ENCODE measurements at places on chromosomes 4 and X. TPM values are rescaled to one million over a fixed set of nuclear protein-coding genes. Genes with fewer than 3 reads are reported as not detected.

DNA sequence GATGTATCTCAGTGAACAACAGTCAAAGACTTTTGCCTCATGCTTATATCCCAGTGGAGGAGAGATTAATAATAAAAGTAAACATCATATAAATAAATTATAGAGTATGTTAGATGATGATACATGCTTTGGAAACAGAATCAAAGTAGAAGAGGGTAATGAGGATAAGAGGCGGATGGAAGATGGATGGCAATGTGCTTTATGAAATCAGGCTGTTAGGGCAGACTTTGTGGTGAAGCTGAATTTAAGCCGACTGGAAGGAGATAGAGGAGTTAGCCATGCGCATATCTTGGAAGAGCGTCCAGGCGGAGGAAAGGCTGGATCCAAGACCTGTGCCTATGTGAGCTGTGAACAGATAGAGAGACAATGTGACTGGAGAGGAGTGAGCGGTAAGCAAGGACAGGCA lies 74.9 kb upstream of the GUCY1A1 start:
- H3K27ac ChIP-seq, result no peak overlapping the region
- no peaks in the 10 kb centered on the region for H3K27me3 ChIP-seq
- no peak overlapping the region for H3K4me3 ChIP-seq
- H3K4me1 ChIP-seq, result no peaks in the 10 kb centered on the region
- DNase-seq, result no peak

- no peak overlapping the region for H3K4me3 ChIP-seq
- H3K27me3 ChIP-seq, result no peaks in the 10 kb centered on the region
- no peaks in the 10 kb centered on the region for H3K4me1 ChIP-seq
- H3K36me3 ChIP-seq, result no peaks in the 10 kb centered on the region
- no peak overlapping the region for H3K27ac ChIP-seq
These were observed 234.2 kb upstream of the RPS6KA3 start for GRCh38 chrX:20500949-20501348.

DNA sequence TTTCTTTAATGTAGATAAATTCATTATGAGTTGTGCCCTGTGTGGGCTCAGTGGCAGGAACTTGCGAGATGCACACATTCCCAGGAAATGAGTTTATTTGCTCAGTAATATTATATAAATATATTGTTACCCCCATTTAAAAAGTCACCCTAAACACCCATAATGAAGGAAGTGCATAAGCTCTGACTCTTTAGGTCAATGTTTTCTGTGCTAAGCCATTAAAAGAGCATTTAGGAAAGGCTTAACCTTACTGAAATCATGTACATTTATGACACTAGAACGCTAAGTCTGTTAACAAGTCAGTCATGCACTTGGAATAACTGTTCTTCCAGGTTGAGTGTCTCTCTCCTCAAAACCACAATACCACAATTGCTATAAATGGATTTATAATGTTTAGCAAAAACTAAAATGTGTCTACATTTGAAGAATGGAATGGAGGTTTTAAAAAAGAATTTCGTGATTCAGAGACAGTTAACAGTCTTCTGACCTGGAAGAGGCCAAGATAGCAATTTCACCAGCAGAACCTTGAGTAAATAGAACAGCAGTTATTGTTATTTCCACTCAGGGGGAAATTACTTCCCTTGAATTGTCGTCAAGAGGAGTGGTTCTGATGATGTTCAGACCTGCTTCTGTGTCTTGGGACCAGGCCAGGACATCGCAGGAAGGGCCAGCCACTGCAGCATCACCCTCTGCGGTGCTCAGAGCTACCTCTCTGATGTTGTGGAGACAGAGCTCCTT lies 91.1 kb upstream of the VEGFC start:
- no peak overlapping the region for H3K4me3 ChIP-seq
- no peaks in the 10 kb centered on the region for H3K27me3 ChIP-seq
- no peak overlapping the region for H3K27ac ChIP-seq
- no peak for DNase-seq
- H3K36me3 ChIP-seq, result no peaks in the 10 kb centered on the region
- H3K4me1 ChIP-seq, result no peaks in the 10 kb centered on the region

- H3K4me3 ChIP-seq, result no peak overlapping the region
- no peaks in the 10 kb centered on the region for H3K4me1 ChIP-seq
- H3K27ac ChIP-seq, result no peak overlapping the region
- H3K27me3 ChIP-seq, result no peaks in the 10 kb centered on the region
These were observed 85.7 kb upstream of the EXOC1L start for GRCh38 chr4:55733932-55734331.

The TEX13C gene
- not detected for total RNA-seq

The AREG gene
- total RNA-seq, result 56.1 TPM

DNA sequence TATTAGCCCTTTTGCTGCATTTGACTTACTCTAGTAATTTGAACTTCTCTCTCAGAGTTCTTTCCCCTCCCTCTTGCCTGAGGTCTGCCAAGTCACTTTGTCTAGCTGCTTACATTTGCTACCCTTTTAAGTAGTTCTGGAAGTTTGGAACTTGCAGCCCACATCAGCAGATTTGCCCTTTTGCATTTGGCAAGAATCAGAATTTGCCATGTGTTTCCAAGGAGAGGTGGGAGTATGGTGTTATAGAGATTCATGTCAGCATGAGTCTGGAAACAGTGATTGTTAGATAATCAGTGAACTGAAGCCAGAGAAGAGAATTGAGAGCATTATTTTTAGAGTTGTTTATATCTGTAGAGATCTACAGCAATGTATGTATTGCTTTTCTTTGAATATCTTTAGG lies 52.1 kb downstream of the KLHL34 start:
- H3K36me3 ChIP-seq, result no peaks in the 10 kb centered on the region
- H3K27me3 ChIP-seq, result no peaks in the 10 kb centered on the region
- no peaks in the 10 kb centered on the region for H3K4me1 ChIP-seq
- H3K27ac ChIP-seq, result no peak overlapping the region
- no peak overlapping the region for H3K4me3 ChIP-seq

- H3K27ac ChIP-seq, result no peak overlapping the region
- no peaks in the 10 kb centered on the region for H3K4me1 ChIP-seq
- DNase-seq, result no peak
- H3K36me3 ChIP-seq, result no peaks in the 10 kb centered on the region
- H3K27me3 ChIP-seq, result peaks cover 12% of the 10 kb centered on the region
These were observed 113.2 kb upstream of the PPP2R3B start for GRCh38 chrX:499870-500364.

The FAM53A gene
- total RNA-seq, result 2.7 TPM

The RAB40AL gene
- total RNA-seq, result not detected

The CLNK gene
- not detected for total RNA-seq

The ACE2 gene
- 1.0 TPM for total RNA-seq

- H3K4me1 ChIP-seq, result peaks cover 6% of the 10 kb centered on the region
- H3K36me3 ChIP-seq, result no peaks in the 10 kb centered on the region
- DNase-seq, result no peak
- no peak overlapping the region for H3K27ac ChIP-seq
- no peak overlapping the region for H3K4me3 ChIP-seq
- H3K27me3 ChIP-seq, result no peaks in the 10 kb centered on the region
These were observed 1.3 kb upstream of the PTTG2 start for GRCh38 chr4:37958932-37959331.

- peak overlapping the region; percentile 78 for H3K4me3 ChIP-seq
- H3K4me1 ChIP-seq, result peaks cover 42% of the 10 kb centered on the region
- H3K27ac ChIP-seq, result no peak overlapping the region
These were observed 1.2 kb upstream of the TADA2B start for GRCh38 chr4:7041801-7042502.

DNA sequence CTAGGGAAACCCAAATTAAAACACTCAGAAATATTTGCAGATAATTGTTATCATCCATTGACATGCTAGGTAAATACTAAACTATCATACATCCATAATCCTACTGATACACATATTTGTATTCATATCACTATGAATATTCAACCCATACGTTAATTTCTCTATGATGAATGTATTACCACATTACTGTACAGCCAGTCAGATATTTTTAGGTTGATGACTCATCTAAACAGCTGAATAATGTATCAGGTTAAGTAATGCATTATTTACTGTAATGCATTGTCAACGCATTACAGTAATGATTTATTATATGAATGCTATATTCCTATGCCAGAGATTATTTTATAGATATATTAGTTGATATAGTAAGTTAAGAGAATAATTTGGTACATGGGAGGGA lies 37.1 kb downstream of the VEGFC start:
- H3K27me3 ChIP-seq, result no peaks in the 10 kb centered on the region
- H3K4me1 ChIP-seq, result no peaks in the 10 kb centered on the region
- H3K4me3 ChIP-seq, result no peak overlapping the region

GRCh38 chr4:173405840-173406606 lies 7.1 kb upstream of the SCRG1 start:
- no peaks in the 10 kb centered on the region for H3K36me3 ChIP-seq
- no peak overlapping the region for H3K27ac ChIP-seq
- H3K27me3 ChIP-seq, result no peaks in the 10 kb centered on the region
- no peaks in the 10 kb centered on the region for H3K4me1 ChIP-seq
- DNase-seq, result no peak

DNA sequence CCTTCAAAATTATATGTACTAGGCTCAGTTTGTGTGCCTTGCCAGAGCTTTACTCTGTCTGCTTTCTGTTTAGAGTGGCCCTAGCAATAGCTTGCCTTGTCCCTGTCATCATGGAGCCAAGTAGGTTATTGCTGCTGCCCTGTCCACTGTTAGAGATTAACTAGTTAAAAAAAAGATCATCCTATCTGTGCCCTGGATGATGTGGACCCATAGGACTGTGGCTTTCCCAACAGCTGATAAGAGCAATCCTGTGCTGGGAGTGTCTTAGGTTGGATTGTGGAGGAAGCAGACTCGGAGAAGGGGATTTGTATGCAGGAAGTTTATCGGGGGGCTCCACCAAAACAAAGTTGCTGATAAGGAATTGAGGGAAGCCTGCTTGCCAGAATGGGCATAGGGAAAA lies 23.8 kb downstream of the PPP1R2C start:
- no peaks in the 10 kb centered on the region for H3K4me1 ChIP-seq
- no peak overlapping the region for H3K27ac ChIP-seq

DNA sequence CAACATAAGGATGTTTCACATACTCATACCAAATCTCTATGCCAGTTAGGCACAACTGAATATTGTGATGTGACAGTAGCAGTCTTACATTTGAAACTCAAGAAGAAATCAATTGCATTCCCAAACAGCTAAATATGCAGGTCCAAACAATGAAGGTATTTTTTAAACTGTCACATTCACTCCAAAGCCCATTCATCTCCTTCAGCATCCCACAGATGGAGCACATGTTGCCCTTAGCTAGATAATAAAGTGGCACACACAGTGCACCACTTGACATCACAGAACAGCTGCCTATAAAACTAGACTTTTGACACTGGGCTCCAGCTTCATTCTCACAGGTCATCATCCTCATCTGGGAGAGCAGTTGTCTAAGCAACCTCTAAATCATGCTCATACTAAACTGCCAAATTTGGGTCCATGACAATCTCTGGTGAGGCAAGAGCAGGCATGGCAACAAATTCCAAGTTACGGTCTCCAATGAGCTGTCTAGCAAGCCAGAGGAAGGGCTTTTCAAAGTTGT lies 26.2 kb upstream of the ARHGEF6 start:
- H3K27ac ChIP-seq, result no peak overlapping the region
- H3K4me1 ChIP-seq, result no peaks in the 10 kb centered on the region
- no peak for DNase-seq
- no peaks in the 10 kb centered on the region for H3K36me3 ChIP-seq
- H3K27me3 ChIP-seq, result no peaks in the 10 kb centered on the region
